Pancreas (tissue), 10 donors: ENCODE measurements at places on chromosomes 6 and 20. TPM values are rescaled to one million over a fixed set of nuclear protein-coding genes. Genes with fewer than 3 reads are reported as not detected.
A peak's percentile ranks its signal among the peaks of the same experiment; 100 is the strongest.

Gene SPATS1
- total RNA-seq = not detected

DNA sequence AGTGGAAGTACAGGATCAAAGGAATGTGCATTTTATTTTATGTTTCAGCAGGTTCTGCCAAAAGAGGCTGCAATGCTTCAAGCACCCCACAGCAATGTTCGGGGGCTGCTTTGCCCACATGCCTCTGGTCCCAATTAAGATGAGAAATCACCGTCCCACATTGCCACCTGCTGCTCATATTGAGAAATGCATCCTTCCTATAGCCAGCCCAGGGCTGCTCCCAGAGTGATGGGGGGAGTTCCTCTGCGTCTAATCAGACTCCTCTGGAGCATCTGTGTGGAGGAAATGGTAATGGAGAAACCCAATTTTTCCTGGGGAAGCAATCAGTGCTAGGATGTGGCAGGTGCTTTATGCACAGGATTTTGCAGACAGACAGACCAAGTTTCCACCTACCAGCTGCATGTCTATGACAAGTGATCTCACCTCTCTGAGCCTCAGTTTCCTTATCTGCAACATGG, 33.7 kb downstream of the PTGIS start:
- DNase-seq = no peak

Gene LCA5
- total RNA-seq = 2.3 TPM

DNA sequence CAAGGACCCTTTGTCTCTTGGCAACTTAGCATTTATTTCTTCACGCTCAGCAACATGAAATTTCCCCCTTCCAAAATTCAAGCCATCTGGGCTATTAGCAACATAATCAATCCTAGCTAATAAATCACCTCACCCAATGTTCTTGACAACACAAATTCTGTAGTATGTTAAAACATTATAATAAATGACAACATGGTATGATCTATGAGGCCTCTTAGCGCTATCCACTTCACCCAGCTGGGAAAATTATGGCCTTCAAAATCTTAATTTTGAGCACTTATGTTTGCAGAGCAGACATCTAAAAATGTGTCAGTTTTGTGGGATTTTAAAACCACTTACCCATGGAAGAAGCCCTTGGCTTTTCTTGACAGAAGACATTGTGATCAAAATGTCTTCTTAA, 181.9 kb downstream of the HDGFL1 start:
- DNase-seq = no peak

DNA sequence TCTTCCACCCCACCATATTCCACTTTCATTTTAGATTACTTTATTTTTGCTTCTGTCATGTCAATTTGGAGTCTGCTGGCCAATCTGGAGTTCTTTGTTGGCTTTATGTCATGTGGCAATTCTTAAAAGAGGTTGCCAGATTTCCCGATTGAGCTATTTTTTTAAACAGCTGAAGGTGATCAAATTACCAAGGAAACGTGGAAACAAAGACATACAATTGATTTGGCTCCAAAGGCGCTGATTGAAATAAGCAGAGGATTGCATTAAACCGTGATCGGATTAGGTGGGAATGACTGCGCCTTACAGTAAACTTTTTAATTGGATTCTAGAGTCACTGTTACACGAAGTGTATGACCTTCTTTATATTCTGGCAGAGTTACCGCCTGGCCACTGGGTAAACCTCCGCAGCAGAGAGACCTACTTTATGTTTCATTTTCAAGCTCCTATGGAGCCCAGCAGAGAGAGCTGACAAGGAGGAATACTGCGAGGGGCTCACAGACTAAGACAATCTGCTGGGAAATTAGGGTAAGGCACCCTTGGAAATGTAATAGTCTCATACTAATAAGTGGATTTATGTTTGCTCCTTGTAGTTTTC, 37.9 kb downstream of the SIM1 start:
- no peak for DNase-seq

DNA sequence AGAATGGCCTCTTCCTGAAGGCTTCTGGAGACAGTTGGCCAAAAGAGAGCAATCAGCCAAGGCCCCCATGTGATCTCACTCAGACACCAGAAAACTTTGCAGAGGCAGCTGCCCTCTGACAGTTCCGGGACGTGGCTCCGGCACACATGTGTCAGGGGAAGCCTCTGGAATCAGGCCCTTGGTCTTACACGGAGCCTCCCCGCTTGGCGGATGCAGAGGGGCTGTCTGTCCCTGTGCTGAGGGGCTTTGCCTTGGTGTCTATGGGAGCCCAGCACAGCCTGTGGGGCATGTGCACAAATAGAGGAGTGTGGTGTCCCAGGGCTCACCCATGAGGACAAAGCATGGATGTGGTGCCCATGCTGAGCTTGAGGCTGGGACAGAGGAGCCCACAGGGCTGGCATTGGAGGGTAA, 13.8 kb downstream of the SIGLEC1 start:
- no peak for DNase-seq

Gene HLA-DQB1
- 3.2 TPM for total RNA-seq

Gene OR2J3
- total RNA-seq = not detected

DNA sequence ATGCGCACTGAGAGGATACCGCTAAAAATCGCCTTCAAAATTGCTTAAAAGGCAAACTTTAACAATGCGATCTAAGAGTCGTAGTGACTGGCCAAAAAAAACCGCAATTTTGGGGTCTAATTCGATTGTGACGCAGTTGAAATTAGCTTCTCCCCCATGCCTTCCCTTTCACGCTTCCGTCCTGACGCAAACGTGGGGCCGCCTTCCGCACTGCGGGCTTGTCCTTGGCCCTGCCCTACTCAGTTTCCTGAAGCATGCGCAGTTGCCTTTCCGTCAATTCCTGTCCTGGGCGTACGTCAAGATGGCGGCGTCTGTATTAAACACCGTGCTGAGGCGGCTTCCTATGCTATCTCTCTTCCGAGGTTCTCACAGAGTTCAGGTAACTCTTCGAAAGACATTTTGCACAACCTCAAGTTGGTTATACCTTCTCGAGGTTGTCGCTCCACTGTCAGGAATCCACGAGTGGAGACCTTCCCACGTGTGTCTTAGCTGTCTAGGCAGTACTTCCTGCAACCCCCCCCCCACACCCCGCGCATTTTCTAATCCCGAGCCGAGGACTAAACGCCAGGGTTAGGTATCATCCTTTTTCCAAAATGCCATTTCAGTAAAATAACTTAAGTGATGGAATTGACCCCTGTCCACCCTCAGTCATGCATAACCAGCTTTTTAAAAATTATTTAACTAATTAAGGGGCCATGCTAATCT, at the start of gene MRPS18B:
TSS of gene MRPS18B (plus strand) at position 276 of the 705 bp plus-strand sequence. CDS start at position 302, 26 bp downstream.
- DNase-seq = peak; percentile 98

- DNase-seq = no peak
These were observed 26.7 kb upstream of the SPTLC3 start for GRCh38 chr20:12982098-12982497.

Gene RALGAPB
- 11.0 TPM for total RNA-seq

- no peak for DNase-seq
These were observed 39.6 kb downstream of the TFEB start for GRCh38 chr6:41695825-41696224.

GRCh38 chr20:45629496-45630100, at the start of gene WFDC10A:
Gene WFDC10A, plus strand, starts transcription at chr20:45629739. Its CDS starts 75 bp downstream, at chr20:45629814.
- DNase-seq = no peak

DNA sequence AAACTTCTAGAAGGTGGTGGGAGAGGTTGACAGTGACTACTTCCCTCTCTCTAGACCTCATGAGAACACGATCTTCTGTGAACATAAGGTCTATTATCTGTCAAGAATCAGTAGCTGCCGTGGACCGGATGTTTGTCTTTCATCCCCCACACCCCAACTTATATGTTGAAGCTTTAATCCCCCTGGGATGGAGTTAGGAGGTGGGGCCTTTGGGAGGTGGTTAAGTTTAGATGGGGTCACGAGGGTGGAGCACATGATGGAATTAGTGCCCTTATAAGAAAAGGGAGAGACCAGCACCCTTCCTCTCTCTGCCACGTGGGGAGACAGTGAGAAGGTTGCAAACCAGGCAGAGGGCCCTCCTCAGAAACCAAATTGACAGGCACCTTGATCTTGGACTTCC, 409.1 kb downstream of the QKI start:
- no peak for DNase-seq

DNA sequence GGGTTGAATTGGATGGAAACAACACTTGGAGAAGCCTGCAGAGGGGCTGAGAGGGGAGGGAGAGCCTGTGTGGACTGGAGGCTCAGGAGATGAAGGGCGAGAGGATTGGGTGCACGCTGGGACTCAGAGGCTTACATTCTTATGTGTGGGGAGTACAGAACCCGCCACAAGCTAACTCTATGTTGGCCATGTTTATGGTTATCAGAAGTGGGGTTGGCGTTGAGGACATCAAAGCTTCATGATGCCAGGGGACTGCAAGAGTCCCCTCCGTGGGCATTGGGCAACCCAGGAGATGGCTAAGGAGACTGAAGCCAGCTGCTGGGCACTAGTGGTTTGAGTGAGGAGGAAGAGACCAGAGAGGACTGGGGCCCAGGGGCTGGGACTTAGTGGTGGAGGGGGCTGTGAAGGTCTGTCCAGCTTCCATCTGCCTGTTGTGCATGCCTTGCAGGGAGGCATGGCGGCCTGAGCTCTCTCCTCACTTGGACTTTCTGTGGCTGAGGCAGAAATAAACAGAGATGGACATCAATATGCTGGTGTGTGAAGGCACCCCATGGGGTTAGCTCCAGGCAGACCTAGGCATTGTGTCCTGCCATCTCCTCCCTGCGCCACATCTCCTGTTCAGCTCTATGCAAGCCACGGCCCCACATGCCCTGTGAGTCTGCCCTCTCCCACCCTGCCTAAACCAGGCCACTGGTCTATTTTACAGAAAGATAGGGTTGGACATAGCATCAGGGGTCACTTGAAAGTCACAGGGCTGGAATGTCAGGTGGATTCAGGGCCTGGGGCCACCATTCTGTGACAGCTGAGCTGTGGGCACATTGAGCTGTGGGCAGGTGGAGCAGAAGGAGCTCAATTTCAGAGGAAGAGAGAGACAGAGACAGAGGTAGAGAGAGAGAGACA, 61.6 kb downstream of the PHACTR3 start:
- DNase-seq = no peak

Gene PRR18
- 0.61 TPM for total RNA-seq

DNA sequence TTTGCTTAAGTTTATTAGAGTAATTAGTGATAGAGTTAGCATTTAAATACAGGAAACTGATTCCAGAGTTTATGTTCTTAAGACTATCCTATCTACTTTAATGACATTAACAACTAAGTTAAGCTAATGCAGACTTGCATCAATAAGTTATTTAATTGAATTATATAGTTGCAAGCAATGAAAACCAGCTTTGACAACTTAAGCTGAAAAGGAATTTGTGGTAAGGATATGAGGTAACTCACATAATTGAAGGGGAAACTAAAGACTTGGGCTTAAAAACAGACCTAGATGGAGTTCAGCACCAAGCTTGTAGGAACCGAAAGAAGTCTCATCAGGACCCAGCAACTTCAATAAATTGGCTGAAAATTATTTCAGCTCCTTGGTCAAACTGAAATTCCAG, 222.3 kb downstream of the IBTK start:
- DNase-seq = no peak

Gene SIRPB1
- total RNA-seq = 0.05 TPM

DNA sequence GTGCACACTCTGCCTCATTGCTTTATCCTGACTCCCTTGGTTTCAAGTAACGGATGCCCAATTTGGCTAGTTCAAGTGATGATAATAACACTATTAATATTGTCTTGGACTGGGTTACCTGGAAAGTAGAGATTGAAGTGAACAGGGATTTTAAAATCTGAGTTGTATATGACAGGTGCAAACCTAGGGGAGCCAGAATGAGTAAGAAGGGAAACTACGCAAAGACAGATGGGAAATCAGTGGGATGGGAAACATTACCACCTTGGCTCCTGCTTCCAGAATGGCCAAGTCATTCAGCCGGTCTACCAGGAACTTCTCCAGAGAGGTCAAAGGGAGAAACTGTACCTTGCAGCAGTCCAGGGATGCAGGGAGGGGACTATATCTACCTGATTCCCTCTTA, 41.9 kb downstream of the OGFRL1 start:
- DNase-seq = no peak

DNA sequence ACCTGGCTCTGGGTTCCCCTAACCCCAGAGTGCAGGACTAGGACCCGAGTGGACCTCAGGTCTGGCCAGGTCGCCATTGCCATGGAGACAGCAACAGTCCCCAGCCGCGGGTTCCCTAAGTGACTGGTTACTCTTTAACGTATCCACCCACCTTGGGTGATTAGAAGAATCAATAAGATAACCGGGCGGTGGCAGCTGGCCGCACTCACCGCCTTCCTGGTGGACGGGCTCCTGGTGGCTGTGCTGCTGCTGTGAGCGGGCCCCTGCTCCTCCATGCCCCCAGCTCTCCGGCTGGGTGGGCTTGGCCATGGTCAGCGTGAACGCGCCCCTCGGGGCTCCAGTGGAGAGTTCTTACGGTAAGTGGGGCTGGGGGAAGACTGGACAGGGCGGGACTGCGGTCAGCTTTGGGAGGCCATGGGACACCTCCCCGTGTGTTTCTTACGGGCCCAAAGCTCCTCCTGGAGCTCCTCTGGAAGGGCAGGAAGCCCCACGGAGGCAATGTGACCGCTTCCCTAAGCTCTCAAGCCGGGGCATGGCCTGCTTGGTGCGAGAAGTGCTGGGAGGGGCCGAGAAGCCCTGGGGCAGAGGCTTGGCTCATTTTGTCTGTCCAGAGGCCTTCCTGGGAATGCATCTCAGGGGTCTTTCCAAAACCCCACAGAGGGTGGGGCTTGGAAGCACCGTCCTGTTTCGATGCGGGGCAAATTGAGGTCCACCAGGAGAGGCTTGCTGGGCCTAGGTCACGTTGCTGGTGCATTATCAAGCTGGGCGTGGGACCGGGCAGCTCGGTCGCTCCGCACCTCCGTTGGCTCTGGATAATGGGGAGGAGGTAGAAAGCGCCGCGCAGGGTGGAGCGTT, at the start of gene HNF4A:
TSS of gene HNF4A (plus strand) at position 202 of the 855 bp plus-strand sequence. CDS start at position 308, 106 bp downstream.
- DNase-seq = peak; percentile 80

Gene STK38
- 18.4 TPM for total RNA-seq

Gene OR2B6
- not detected for total RNA-seq

Gene ZFP57
- total RNA-seq = 0.09 TPM

DNA sequence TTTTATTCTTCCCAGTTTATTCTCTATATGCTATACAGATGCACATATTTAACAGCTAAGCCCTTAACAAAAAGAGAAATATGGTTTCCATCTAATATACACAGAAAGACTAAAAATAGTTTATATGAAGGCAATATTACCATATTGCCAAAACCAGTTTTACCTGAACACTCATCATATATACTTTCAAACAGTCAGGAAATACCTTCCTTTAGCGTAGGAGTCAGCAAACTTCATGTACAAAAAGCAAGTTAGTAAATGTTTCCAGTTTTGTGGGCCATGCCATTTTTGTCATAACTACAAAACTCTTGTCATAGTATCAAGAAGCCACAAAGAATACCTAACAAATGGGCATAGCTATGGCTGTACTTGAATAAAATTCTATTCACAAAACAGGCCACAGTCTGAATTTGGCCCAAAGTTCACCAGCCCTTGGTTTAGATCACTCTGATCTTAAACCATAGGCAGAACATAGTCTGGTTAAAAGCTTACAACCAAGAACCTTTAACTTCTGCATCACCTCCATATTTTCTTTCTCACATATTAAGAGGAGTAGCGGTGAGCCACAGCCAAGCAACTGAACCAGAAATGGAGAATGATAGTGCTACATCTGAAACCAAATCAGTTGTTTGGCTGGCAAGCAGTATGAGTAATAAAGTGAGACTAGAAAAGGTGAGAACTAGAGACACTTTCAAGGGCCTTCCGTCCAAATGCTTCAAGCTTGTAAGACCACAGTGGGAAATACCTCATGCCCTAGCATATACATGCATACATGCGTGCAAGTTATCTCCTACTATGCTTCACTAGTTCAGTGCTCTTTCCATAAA, 116.6 kb downstream of the PTPRK start:
- no peak for DNase-seq

- DNase-seq = no peak
These were observed 144.3 kb upstream of the SULF2 start for GRCh38 chr20:47929368-47930115.

Gene ECT2L
- total RNA-seq = not detected

Gene SCUBE3
- total RNA-seq = 0.12 TPM

- no peak for DNase-seq
These were observed 113.3 kb downstream of the AFG1L start for GRCh38 chr6:108407904-108408827.
